Jurkat, Clone E6-1 (cell line): ENCODE measurements at places on chromosomes 4 and X.
A peak's percentile ranks its signal among the peaks of the same experiment; 100 is the strongest.

DNA sequence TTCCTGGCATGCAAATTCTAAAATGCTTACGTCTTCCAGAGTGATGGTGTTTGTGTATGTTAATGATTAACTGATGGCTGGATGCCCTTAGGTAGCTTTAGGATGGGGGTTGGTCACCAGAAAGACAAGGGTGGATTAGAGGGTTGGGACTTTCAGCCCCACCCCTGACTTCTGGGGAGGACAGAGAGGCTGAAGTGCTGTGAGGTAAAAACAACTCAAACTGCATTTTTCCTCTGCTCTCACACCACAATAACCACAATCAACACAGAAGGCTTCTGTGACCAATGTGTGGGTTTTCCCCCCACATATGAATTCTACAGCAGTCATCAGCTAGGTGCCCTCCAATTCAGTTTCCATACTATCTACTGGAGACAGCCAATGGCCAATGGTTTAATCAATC lies 18.7 kb upstream of the DDIT4L start:
- peak; percentile 16 for DNase-seq

- no peak for DNase-seq
These were observed 32.2 kb downstream of the DHRSX start for GRCh38 chrX:2468261-2469195.

- no peak for DNase-seq
These were observed 19.3 kb downstream of the NOA1 start for GRCh38 chr4:56958111-56958517.

DNA sequence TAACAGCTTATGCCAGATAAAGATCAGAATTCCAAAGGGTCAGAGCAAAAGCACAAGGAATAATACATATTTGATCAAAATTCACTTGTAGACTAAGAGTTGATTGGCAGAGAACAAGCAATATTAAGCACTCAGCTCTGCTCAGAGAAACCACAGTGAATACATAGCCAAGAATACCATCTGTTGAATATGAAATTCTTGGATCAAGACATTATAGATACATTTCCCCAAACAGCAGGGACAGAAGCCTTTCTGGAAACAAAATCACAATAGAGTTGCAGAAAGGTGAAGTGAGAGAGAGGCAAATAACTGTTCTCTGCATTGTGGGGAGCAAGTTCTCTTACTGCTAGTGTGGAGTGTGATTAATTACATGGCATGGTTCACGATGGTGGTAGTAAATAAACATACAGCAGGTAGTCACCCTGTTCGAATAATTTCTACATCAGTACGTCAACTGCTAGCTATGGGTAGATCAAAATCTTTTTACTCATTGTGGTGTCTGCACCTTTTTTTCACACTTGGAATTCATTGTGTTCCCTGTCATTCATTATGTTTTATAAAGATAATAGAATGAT lies 366.7 kb downstream of the PCDH7 start:
- DNase-seq = no peak

DNA sequence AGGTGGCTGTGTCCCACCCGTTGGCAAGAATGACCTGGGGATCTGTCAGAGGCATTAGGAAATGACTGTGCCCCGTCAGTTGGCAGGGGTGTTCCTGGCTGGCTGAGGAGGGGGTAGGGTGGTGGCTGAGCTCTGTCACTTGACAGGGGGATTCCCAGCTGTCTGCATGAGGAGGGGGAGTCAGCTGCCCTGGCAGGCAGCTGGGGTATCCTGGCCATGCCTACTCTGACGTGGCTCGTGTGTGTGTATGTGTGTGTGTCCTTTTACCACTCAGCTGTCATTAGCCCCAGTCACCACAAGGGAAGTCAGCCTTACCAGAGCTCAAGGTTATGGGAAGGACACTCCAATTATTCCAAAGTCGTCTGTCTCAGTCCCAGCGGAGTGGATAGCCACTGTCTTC lies 93.2 kb downstream of the EFNB1 start:
- no peak for DNase-seq

DNA sequence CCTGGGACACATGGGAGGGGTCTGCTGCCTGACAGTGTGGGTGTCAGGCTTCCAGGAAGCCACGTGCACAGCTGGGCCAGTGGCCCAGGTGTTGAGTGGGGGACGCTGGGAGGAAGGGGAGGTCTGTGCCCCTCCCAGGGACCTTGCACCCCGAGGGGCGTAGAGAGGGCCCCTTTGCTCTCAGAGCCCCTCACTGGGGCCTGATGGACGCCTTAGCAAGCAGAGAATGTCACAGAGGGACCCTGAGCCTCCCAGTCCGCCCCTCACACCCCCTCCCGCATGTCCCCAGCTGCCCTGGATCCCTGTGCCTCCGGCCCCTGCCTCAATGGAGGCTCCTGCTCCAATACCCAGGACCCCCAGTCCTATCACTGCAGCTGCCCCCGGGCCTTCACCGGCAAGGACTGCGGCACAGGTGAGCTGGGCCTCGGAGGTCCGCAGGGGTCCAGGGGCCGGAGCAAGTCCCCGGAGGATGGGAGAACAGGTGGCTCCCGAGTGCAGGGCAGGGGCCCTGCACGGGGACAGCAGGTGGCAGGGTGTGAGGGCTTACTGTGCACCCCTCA lies 2.1 kb downstream of the HGFAC start:
- no peak for DNase-seq

DNA sequence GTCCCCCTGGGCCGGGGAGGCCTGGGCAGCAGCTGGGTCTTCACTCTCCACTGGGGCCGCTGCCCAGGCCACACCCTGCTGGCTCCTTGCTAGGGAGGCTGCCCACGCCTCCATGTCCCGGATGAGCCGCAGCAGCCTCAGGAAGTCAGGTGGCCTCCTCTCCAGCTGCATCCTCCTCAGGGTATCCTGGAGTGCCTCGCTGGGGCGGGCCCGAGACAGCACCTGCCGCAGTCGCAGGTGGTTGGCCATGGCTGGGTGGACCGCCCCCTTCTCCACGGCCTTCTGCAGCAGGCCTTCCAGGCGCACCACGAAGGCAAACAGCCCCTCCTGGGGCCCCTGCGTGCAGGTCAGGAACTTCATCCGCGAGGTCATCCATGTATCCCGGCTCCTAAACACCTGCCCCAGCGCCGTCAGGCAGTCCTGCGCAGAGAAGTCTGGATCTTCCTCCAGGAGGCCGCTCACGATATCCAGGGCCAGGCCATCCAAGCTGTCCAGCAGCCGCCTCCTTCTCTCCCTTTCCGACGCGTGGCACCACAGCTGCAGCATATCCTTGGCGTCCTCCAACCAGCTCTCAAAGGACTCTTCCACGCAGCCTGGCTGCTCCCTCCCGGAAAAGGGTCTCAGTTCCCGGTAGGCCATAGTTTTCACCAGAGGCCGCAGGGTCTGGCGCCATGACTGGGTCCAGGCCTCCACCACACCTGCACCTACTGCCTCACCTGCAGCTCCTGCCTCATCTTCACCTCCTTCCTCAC lies 2.1 kb downstream of the PNMA6F start:
- DNase-seq = no peak

- DNase-seq = no peak
These were observed 827.7 kb downstream of the FSTL5 start for GRCh38 chr4:161336016-161336530.

DNA sequence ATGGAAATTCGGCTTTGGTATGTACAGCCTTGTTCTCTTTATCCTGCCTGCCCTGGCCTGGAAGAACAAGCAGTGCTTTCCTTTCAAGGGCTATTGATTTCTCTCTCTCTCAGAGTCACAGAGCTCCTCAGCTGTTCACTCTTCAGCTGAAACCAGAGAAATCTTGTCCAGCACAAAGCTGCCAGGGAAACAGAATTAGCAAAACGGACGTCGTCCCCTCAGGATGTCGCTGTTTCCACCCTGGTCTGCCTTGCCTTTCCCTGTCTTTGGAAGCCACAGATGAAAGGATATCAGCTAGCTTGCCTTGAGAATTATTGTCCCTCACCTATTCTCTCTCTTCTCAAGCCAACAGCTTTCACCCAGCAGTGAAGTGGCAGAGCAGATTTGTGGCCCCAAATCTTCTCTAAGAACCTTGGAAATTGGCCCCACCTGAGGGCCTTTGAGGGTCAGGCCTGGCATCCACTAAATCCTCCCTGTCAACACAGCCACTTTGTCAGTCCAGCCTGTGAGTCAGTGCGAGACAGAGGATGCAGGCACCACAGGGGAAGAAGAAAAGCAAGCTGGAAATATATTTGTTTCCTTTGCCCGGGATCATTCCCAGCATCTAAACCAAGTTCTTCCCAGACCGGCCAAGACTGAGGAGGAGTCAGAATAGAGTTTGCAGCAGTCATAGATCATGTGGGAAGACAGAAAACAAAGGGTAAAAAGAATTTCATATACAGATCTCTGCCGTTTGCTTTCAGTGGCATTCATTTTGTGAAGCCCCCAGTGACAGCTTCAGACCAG lies 63.8 kb upstream of the MTM1 start:
- DNase-seq = no peak

GRCh38 chr4:119227690-119228089 lies 15.2 kb downstream of the USP53 start:
- no peak for DNase-seq

- DNase-seq = no peak
These were observed 97.7 kb upstream of the PTPN13 start for GRCh38 chr4:86496094-86497080.

GRCh38 chr4:1411436-1412375 lies 5.5 kb upstream of the NKX1-1 start:
- no peak for DNase-seq

DNA sequence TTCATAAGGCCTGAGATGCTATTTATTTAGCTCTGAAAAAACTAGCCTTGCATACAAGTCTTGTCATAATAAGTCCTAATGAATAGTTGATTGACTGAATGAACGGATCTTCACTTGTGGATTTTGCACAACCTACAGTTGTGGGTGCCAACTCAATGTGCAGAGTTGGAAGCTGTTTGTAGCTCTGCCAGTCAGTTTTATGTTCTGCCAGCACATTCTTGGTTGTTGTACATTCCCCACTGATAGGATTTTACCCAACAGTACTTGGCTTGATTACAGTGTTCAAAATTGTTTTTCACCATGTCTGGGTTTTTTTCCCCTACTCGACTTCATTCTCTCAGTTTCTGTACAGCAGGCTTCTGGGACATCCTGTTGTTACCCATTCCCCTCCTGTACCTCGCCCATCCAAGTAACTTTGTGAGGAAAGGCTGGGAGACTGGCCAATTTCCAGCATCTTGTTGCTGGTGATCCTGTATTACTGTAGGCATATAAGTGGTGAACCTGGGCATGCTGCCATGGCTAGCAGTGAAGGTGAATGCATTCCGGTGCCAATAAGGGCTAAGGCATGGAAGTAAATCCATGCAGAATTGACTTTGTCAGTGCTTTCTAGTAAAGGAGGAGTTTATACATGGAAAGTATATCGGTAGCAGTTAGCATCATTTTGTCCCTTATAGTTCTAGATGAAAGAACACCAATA lies 22.8 kb downstream of the IL1RAPL1 start:
- DNase-seq = no peak

DNA sequence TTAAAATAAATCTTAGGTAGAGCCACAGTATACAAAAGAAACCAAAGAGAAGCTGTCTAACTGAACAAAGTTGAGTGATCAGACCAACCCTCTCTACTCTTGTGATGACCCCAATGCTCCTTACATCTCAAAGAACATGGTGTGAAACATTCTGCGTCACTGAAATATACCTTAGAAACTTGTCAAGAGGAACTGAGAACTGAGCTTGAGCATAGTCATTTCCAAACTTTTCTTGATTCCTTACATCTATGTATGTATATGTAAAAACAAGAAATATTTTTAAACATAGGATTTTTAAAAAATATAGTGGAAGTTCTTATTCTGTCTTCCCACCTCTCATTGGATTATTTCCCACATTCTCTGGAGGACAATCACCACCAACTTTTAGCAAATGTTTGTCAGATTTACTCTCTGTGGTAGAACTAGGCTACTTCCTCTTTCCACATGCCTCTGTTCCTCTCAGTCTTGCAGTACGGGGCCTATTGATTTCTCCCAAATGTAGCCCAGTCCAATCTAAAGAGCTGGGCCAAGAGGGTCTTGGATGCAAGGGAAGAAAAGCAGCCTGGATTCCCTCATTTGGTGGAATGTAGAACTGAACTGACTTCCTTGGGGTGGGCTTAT lies 98.2 kb upstream of the HHIP start:
- DNase-seq = no peak

GRCh38 chr4:105458001-105458400 lies 15.9 kb downstream of the PPA2 start:
- no peak for DNase-seq

- no peak for DNase-seq
These were observed 83.9 kb upstream of the RPS6KA3 start for GRCh38 chrX:20350596-20350995.

GRCh38 chr4:151573945-151574344 lies 165.0 kb downstream of the FHIP1A start:
- DNase-seq = no peak

DNA sequence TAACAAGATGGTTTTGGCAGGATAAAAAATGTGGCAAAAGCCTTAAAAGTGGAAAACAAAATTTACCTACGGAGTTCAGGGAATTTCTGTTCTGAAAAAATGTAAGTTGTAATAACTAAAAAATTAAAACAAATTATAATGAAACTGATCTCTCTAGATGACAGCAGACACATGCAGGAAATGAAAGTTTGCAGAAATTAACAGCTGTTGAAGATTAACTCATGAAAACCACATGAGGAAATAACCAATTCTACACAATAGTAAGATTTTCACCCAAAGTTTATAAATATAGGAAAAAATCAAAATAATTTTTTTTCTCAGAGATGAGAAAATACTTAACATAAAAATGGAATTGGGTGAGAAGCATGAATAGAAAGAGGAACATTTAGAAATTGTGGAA lies 47.5 kb upstream of the UGT2B15 start:
- DNase-seq = no peak

GRCh38 chr4:71609167-71609566 lies 174.7 kb downstream of the GC start:
- DNase-seq = no peak
